NK-92 treated with Interleukin-12 subunit alpha and Interleukin-12 subunit beta, amount 100 ng/mL, for 24 hours (cell line): ENCODE measurements at places on chromosomes 16 and 17.

DNA sequence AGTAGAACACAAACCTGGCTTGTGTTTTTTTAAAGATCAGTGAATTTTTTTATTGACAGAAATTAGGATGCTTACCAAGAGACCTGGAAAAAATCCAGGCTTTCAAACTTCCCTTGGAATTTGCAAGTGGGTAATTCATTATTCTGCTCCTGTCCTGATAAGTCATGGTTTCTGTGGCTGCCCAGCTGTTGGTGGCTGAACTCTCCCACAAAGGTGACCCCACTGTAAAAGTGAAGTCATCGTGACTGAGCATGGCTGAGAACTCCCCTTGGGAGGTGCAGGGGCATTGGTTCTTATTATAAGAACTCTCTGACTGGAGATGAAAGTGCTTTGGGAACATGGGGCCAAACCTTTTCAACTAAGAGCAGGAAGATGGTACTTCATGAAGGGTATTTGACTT is 46.6 kb upstream of the TANC2 start:
- DNase-seq = no peak

GRCh38 chr17:64092113-64092512 is 37.8 kb downstream of the ERN1 start:
- DNase-seq = no peak

- no peak for DNase-seq
Observed at GRCh38 chr16:88339930-88340754, 42.6 kb upstream of the ZNF469 start.

GRCh38 chr16:66346221-66346620 is 20.3 kb upstream of the CDH5 start:
- DNase-seq = no peak

- no peak for DNase-seq
Observed at GRCh38 chr17:67276075-67276474, 31.1 kb upstream of the HELZ start.

- DNase-seq = no peak
Observed at GRCh38 chr16:67796099-67796718, 10.2 kb downstream of the RANBP10 start.
